ENCODE measurements at places on chromosomes 16 and 17.
A peak's percentile ranks its signal among the peaks of the same experiment; 100 is the strongest.

DNA sequence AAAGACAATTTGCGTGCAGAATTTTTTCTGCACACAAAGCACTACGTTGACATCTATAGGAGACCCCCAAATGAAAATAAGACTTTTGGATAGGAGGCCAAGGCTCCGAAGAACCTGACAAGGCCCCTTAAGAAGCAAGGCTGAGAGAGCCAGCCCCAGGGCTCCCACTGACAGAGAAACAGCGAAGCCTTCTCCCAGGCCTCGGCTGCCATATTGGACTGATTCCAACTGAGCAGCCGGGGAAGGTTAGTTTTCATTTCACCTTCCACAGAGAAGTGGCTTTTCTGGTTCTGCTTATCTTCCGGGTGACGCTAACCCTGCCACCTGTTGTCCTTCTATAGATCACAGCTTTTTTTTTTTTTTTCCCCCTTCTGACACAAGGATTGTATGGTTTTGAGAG is 356.7 kb downstream of the SOX9 start:
- peaks cover 5% of the 10 kb centered on the region for H3K27me3 ChIP-seq
- no peak for DNase-seq
- H3K4me1 ChIP-seq = peaks cover 12% of the 10 kb centered on the region
- H3K27ac ChIP-seq = no peak overlapping the region
- no peaks in the 10 kb centered on the region for H3K36me3 ChIP-seq

GRCh38 chr16:28616636-28617035 is 6.8 kb upstream of the SULT1A1 start:
- no peak overlapping the region for H3K27ac ChIP-seq
- H3K4me1 ChIP-seq = no peaks in the 10 kb centered on the region
- H3K27me3 ChIP-seq = no peaks in the 10 kb centered on the region
- DNase-seq = peak; percentile 31
- no peaks in the 10 kb centered on the region for H3K36me3 ChIP-seq
- no peak overlapping the region for H3K4me3 ChIP-seq

GRCh38 chr16:79409978-79410377 is 190.6 kb downstream of the MAF start:
- H3K27ac ChIP-seq = no peak overlapping the region
- no peak for DNase-seq
- H3K36me3 ChIP-seq = no peaks in the 10 kb centered on the region

- peaks cover 9% of the 10 kb centered on the region for H3K27me3 ChIP-seq
- no peak for DNase-seq
- H3K4me3 ChIP-seq = no peak overlapping the region
- H3K36me3 ChIP-seq = no peaks in the 10 kb centered on the region
Measured at GRCh38 chr16:8436931-8437330, 153.4 kb downstream of the TMEM114 start.

- no peak overlapping the region for H3K4me3 ChIP-seq
- H3K27me3 ChIP-seq = no peaks in the 10 kb centered on the region
- DNase-seq = no peak
- H3K27ac ChIP-seq = no peak overlapping the region
- H3K36me3 ChIP-seq = no peaks in the 10 kb centered on the region
- H3K4me1 ChIP-seq = no peaks in the 10 kb centered on the region
Measured at GRCh38 chr17:72713701-72714100, 378.8 kb downstream of the SLC39A11 start.

DNA sequence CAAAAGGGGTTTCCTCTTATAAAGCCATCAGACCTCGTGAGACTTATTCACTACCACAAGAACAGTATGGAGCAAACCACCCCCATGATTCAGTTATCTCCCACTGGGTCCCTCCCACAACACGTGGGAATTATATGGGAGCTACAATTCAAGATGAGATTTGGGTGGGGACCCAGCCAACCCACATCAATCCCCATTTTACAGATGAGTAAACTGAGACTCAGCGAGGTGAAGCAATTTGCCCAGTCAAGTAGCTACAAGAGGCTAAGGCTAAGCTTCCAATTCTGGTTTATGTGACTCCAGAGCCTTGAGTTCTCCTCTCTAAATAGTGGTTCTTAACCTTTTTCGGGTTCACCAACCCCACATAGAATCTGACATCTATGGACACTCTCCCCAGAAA is 8.8 kb downstream of the CD300A start:
- H3K4me3 ChIP-seq = no peak overlapping the region
- H3K36me3 ChIP-seq = no peaks in the 10 kb centered on the region
- no peaks in the 10 kb centered on the region for H3K4me1 ChIP-seq
- DNase-seq = no peak

GRCh38 chr16:57577691-57578224 is 35.3 kb downstream of the ADGRG5 start:
- no peaks in the 10 kb centered on the region for H3K27me3 ChIP-seq
- H3K4me1 ChIP-seq = no peaks in the 10 kb centered on the region
- H3K4me3 ChIP-seq = no peak overlapping the region
- no peaks in the 10 kb centered on the region for H3K36me3 ChIP-seq
- H3K27ac ChIP-seq = no peak overlapping the region

GRCh38 chr17:77476931-77477805 is 336.4 kb downstream of the SEC14L1 start:
- H3K4me1 ChIP-seq = peaks cover 13% of the 10 kb centered on the region
- H3K36me3 ChIP-seq = peaks cover 6% of the 10 kb centered on the region
- no peak overlapping the region for H3K4me3 ChIP-seq
- H3K27ac ChIP-seq = peak overlapping the region; percentile 48
- H3K27me3 ChIP-seq = no peaks in the 10 kb centered on the region
- no peak for DNase-seq

DNA sequence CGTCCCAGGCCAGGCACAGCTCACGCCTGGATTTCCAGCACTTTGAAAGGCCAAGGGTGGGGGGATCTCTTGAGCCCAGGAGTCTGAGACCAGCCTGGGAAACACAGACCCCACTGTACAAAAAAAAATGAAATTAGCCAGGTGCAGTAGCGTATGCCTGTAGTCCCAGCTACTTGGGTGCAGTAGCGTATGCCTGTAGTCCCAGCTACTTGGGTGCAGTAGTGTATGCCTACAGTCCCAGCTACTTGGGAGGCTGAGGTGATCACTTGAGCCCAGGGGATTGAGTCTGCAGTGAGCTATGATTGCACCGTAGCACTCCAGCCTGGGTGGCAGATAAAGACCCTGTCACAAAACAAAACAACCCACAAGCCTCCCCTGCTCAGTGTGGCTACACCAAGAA is 27.0 kb upstream of the SLC25A19 start:
- DNase-seq = no peak
- no peaks in the 10 kb centered on the region for H3K4me1 ChIP-seq
- H3K27me3 ChIP-seq = no peaks in the 10 kb centered on the region
- H3K4me3 ChIP-seq = no peak overlapping the region
- H3K27ac ChIP-seq = no peak overlapping the region
- peaks cover 36% of the 10 kb centered on the region for H3K36me3 ChIP-seq

DNA sequence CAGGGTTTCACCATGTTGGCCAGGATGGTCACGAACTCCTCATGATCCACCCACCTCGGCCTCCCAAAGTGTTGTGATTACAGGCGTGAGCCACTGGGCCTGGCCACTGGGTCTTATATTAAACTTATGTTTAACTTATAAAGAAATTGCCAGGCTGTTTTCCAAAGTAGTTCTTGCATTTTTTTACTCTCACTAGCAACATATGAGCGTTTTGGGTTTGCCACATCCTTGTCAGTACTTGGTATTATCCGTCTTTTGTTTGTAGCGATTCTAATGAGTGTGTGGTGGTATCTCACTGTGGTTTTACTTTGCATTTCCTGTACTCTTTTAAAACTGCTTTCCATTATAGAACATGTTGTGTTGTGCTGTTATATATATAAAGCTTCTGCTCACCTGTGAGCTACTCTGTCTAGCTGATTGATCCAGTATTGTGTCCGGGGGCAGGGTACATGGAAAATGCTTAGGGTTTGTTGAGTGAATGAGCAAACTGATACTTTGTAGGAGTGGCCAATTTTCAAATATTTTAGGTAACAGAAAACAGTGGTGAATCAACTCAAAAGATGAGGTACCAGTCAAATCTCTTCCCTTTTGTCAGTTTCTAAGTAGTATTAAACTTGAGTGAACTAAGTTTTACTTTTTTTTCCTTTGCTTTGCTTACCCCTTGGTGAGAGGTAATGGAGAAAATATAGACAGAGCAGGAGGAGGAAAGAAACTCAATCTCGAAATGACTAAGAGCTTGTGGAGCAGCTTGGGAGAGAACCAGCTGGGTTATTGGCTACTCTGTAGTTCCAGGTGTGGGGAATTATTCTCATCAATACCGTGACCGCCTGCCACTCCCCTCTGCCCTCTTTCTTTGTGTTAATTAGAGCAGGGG is 75.8 kb downstream of the PITPNC1 start:
- H3K36me3 ChIP-seq = peaks cover 5% of the 10 kb centered on the region
- peak; percentile 23 for DNase-seq
- H3K27me3 ChIP-seq = no peaks in the 10 kb centered on the region
- H3K27ac ChIP-seq = no peak overlapping the region
- H3K4me3 ChIP-seq = no peak overlapping the region

GRCh38 chr17:29242051-29242450 is 4.6 kb upstream of the CRYBA1 start:
- DNase-seq = no peak
- no peak overlapping the region for H3K4me3 ChIP-seq
- H3K36me3 ChIP-seq = no peaks in the 10 kb centered on the region
- H3K27me3 ChIP-seq = no peaks in the 10 kb centered on the region

GRCh38 chr16:138049-138417 is 440 bp downstream of the NPRL3 start:
- DNase-seq = peak; percentile 72
- peak overlapping the region; percentile 78 for H3K4me3 ChIP-seq
- peak overlapping the region; percentile 84 for H3K27ac ChIP-seq
- H3K4me1 ChIP-seq = no peaks in the 10 kb centered on the region
- no peaks in the 10 kb centered on the region for H3K36me3 ChIP-seq
- H3K27me3 ChIP-seq = no peaks in the 10 kb centered on the region

- DNase-seq = no peak
- no peaks in the 10 kb centered on the region for H3K27me3 ChIP-seq
- peak overlapping the region; percentile 90 for H3K27ac ChIP-seq
- no peaks in the 10 kb centered on the region for H3K36me3 ChIP-seq
- H3K4me3 ChIP-seq = no peak overlapping the region
Measured at GRCh38 chr17:1169221-1169928, 10.4 kb downstream of the ABR start.

DNA sequence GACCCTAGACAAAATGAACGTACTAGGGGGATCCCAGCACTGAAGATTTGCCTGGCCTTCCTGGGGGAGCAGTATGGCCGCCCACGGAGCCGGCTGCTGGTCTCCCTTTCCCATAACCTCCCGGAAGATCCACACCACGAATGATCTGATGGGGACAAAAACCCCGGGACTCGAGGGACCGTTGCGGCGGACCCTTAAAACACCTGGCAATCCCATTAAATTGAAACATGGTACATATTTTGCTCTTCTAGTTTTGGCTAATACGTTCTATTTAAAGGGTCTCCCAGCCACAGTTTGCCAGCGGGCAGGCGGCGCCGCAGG is 45.2 kb upstream of the LCMT1 start:
- H3K27me3 ChIP-seq = peaks cover 6% of the 10 kb centered on the region
- no peak overlapping the region for H3K4me3 ChIP-seq
- no peak overlapping the region for H3K27ac ChIP-seq
- H3K4me1 ChIP-seq = no peaks in the 10 kb centered on the region

DNA sequence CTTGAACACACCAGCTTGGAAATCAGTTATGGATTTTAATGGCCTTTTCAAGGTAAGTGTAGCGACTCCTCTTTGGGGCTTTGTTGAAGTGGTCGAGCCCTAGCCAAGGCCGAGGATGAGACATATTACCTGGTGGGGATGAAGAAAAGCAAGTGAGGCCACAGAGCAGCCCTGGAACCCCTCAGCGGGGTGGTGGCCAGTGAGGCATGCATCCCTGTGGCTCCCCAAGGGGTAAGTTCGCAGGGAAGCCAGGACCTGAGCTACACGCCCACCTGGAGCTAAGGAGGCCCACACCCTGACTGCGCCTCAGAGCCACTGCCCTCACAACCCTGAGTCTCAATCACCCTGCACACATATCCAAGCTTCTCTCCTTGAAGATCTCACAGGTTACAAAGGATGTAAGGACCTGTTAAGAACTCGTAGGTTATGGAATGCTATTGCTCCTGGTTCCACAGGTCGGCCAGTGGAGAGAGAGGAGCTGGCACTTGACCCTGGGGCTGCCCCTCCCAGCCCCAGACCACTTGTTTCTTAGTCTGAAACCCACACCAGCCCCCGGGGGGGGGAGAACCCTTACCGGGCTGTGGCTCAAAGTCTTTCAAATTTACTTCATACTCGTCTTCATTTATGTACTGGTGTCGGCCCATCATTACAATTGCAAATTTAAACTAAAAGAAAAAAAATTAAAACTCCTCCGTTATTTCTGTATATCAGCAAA is 12.0 kb downstream of the LITAFD start:
- peaks cover 92% of the 10 kb centered on the region for H3K36me3 ChIP-seq
- no peak overlapping the region for H3K4me3 ChIP-seq
- H3K4me1 ChIP-seq = no peaks in the 10 kb centered on the region
- H3K27me3 ChIP-seq = no peaks in the 10 kb centered on the region
- H3K27ac ChIP-seq = peak overlapping the region; percentile 69

GRCh38 chr17:49708515-49709183 is 885 bp upstream of the SLC35B1 start:
- H3K4me1 ChIP-seq = no peaks in the 10 kb centered on the region
- DNase-seq = peak; percentile 70
- H3K27ac ChIP-seq = no peak overlapping the region
- no peaks in the 10 kb centered on the region for H3K27me3 ChIP-seq
- H3K36me3 ChIP-seq = peaks cover 26% of the 10 kb centered on the region

DNA sequence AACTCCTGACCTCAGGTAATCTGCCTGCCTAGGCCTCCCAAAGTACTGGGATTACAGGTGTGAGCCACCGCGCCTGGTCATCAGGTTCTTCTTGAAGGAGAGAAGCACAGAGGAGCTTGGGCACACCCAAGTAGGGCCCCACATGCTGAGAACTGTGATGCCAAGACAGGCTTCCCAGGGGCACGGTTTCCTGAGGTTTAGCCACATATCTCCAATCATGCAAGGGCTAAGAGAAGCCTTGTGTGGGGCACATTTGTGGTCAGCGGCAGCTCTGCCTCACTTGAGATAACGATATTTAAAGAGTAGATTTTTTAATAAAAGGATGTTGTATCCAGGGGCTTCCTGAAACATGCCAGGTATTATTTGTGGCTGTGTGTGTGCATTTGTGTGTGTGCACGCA is 46.9 kb downstream of the CUEDC1 start:
- H3K4me3 ChIP-seq = no peak overlapping the region
- no peaks in the 10 kb centered on the region for H3K36me3 ChIP-seq
- no peak for DNase-seq
- H3K4me1 ChIP-seq = peaks cover 6% of the 10 kb centered on the region
- no peaks in the 10 kb centered on the region for H3K27me3 ChIP-seq

- peak overlapping the region; percentile 79 for H3K27ac ChIP-seq
- H3K4me1 ChIP-seq = peaks cover 25% of the 10 kb centered on the region
- no peaks in the 10 kb centered on the region for H3K36me3 ChIP-seq
Measured at GRCh38 chr17:57911834-57912673, 43.2 kb downstream of the CUEDC1 start.

- DNase-seq = no peak
- H3K27ac ChIP-seq = peak overlapping the region; percentile 25
- no peaks in the 10 kb centered on the region for H3K27me3 ChIP-seq
- no peak overlapping the region for H3K4me3 ChIP-seq
Measured at GRCh38 chr17:43456661-43457361, 27.0 kb upstream of the DHX8 start.

Measured in endodermal cell (in vitro differentiated cells).